ENCODE measurements at places on chromosomes 5 and 9.

GRCh38 chr9:125580701-125581286 is 126.2 kb downstream of the MAPKAP1 start:
- no peak for DNase-seq

DNA sequence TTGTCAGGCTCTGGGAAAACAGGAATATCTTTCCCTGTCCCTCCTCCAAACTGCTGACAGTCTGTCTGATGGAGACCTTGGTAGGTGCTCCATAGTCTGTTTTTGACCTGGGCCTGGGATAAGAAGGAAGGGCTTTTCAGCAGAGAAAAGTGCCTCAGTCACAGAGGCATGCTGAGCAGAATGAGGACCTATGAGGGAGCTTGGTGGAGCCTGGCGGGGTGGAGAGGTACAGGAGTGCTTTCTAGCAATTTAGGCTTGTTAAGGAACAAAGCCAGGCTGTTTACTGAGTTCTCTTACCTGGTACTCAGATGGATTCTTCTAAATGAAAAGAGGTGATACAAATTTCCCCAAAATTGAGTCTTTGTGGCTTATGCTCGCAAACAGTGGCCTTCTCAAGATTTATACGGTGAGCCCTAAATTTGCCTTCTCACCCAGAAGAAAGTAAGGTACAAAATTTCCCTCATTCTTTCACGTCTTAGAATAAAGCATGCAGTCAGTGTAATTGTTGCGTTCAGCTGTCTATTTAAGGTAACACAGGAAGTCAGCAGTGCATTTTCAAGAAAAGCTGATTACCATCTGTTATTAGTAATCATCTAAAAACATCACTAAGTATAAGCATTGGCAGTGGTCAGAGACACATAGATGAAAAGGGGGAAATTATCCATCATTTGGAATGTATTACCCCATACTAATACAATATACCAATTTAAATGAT is 28.6 kb upstream of the IL13 start:
- no peak for DNase-seq

- DNase-seq, result no peak
Measured at GRCh38 chr9:109411069-109411761, 86.9 kb downstream of the PTPN3 start.

DNA sequence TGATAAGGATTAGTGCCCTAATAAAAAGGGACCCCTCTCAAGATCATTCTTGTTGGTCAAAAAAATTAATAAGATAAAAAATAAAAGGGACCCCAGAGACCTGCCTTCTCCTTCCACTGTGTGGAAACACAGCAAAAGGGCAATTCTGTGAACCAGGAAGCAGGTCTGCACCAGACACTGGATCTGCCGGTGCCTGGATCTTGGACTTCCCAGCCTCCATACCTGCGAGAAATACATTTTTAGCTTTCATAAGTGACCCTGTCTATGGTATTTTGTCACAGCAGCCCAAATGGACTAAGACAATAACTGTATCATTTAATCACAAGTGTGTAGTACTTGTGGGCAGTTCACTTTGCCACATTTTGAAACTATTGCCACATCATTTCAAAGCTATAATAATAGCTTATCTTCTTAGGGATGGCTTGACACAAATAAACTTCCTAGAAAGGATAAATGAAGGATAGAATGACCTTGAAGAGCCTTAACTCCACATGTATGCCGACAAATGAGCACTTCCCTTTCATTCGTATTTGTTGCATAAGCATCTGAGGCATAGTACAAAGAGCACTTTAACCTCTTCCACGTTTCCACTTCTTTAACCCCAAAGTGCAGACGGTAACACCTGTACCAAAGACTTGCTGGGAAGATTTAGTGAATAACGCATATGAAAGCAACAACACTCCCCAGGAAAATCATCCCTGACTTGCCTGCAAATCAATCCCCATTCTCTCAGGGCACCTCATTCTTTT is 336.5 kb downstream of the RFX3 start:
- no peak for DNase-seq

DNA sequence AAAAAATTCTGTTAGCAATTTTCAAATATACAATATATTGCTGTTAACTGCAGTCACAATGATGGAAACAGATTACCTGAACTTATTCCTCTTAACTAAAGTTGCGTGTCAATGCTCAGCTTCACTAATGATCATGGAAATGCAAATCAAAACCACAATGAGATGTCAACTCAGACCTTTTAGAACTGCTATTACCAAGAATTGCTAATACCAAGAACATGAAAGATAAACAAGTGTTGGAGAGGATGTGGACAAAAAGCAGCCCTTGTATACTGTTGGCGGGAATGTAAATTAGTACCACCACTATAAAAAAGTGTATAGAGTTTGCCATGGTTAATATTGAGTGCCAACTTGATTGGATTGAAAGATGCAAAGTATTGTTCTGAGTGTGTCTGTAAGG is 1409.7 kb upstream of the CDH18 start:
- DNase-seq, result no peak

DNA sequence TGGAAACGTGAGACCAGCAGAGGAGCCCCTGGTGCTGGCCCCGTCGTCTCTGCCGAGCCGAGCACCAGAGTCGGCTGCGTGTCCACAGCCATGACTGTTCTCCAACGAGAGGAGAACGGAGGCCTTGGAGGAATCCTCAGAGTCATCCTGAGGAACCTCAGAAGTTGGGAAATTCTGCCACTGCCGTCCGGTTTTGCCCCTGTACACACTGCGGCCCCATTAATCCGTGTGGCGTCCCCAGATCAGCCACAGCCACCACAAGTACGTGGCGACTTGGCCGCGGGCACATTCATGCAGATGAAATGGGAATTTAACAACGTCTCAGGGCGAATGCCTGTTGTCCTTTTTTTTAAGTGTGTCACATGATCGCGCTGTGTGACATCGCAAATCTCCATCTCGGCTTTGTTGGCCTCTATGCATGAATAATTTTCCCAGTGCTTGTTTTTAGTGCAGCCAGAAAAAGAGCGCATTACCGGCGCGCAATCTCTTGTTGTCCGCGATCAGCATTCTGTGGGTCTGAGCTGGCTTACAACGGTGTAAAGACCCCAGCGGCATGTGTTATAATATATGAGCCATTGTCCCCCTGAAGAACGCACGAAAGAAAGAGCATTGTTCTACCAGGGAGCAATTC is 323.0 kb upstream of the IRX4 start:
- DNase-seq, result no peak
